ENCODE measurements at places on chromosomes 3 and 15.

- peak; percentile 31 for DNase-seq
These were observed 28.3 kb downstream of the RSL24D1 start for GRCh38 chr15:55168350-55168974.

GRCh38 chr15:82040862-82041261 lies 5.0 kb downstream of the MEX3B start:
- DNase-seq: no peak

DNA sequence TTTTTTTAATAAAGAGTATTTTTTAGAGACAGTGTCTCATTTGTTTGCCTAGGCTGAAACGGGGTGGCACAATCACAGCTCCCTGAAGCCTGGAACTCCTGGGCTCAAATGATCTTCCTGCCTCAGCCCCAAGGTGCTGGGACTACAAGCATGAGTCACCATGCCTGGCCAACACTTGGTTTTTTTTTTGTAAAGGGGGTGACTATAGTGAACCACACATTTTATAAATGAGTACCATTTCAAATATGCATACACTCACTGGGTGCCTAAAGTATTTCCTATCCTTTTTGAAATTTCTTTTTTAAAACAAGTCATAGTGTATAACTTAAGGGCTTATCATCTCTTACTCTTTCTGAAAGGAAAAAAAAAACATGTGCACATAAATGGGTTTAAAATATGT lies 325.2 kb upstream of the MEIS2 start:
- DNase-seq: no peak

DNA sequence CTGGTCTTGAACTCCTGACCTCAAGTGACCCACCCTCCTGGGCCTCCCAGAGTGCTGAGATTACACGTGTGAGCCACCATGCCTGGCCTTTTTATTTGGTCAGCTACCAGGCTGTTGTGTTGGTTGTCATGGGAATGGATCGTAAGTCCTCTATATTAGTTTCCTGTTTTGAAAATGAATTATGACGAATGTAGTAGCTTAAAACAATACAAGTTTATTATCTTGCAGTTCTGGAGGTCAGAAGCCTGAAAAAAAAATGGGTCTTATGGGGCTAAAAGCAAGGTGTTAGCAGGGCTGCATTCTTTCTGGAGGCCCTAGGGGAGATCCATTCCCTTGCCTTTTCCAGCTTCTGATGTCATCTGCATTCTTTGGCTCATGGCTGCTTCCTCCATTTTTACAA lies 25.1 kb upstream of the HERC1 start:
- DNase-seq: no peak

GRCh38 chr15:38195191-38195901 lies 57.3 kb upstream of the SPRED1 start:
- no peak for DNase-seq

- no peak for DNase-seq
These were observed 108.9 kb downstream of the PEAK1 start for GRCh38 chr15:77311020-77311419.

DNA sequence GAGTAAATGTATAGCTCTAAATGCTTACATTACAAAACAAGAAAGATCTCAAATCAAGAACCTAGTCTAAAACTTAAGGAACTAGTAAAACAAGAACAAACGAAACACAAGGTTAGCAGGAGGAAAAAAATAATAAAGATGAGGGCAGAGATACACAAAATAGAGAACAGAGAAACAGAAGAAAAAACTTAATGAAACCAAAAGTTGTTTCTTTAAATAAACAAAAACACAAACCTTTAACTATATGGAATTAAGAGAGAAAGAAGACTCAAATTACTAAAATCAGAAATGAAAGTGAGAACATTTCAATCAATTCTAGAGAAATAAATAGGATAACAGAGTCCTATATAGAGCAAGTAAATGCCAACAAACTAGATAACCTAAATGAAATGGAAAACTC lies 59.6 kb downstream of the DLG1 start:
- no peak for DNase-seq

GRCh38 chr3:126911162-126912026 lies 71.5 kb upstream of the PLXNA1 start:
- no peak for DNase-seq
